ENCODE measurements at places on chromosomes 1 and 21. TPM values are rescaled to one million over a fixed set of nuclear protein-coding genes. Genes with fewer than 3 reads are reported as not detected.

GRCh38 chr1:2935751-2936390 is 85.4 kb upstream of the ACTRT2 start:
- DNase-seq = no peak

DNA sequence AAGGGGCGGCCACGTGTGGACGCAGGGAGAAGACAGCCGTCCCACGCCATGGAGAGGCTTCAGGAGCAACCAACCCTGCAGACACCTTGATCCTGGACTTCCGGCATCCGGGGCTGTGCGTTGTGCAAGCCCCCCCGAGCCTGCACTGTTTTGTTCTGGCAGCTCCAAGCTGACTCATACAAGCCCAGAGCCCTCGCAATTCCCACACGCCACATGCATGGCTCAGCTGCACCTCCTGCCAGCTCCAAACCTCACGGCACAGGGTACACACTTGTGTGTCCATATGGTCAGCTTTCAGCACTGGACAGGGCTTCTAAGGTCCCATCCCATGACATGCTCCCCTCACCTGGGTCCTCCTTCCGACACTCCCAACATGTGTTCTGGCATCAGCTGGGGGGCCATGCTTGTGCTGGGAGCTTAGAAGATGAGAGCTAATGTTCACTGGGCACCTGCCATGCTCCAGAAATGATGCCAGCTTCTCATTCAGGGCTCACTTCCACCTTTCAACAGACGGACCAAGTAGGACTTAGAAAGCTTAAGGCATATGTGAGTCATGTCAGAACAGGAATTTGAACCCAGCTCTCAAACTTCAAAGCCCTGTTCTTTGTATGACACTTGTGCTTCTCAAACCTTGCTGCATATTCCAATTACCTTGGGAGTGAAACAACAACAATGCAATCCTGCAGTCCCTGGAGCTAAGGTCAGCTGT is 137.3 kb downstream of the PGBD5 start:
- no peak for DNase-seq

DNA sequence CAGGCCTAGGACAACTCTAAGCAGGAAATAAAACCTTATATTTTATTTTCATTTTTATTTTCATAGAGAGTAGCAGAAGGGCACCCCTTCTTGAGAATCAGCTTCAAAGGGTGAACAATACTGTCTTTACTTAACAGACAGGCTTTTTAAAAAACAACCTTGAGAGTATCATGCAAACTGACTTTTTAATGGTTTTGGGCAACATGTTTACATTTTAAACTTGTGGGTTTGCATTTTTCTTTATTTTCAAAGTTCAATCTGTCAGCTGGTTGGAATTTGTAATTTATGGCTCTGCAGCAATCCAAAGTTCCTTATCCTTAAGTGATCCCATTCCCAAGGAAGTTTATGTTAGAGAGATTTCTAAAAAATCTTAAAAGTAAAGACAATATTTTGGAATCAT is 392.3 kb upstream of the ADAMTS5 start:
- DNase-seq = no peak

The TDRD5 gene
- 2.8 TPM for total RNA-seq

GRCh38 chr1:207021139-207021861 is 11.3 kb downstream of the C1orf116 start:
- DNase-seq = no peak

GRCh38 chr1:201795066-201795465 is 33.9 kb upstream of the IPO9 start:
- no peak for DNase-seq

The CCDC17 gene
- total RNA-seq = 5.3 TPM

GRCh38 chr1:14970115-14970798 is 183.3 kb upstream of the TMEM51 start:
- peak; percentile 20 for DNase-seq

The AMY1A gene
- total RNA-seq = not detected

DNA sequence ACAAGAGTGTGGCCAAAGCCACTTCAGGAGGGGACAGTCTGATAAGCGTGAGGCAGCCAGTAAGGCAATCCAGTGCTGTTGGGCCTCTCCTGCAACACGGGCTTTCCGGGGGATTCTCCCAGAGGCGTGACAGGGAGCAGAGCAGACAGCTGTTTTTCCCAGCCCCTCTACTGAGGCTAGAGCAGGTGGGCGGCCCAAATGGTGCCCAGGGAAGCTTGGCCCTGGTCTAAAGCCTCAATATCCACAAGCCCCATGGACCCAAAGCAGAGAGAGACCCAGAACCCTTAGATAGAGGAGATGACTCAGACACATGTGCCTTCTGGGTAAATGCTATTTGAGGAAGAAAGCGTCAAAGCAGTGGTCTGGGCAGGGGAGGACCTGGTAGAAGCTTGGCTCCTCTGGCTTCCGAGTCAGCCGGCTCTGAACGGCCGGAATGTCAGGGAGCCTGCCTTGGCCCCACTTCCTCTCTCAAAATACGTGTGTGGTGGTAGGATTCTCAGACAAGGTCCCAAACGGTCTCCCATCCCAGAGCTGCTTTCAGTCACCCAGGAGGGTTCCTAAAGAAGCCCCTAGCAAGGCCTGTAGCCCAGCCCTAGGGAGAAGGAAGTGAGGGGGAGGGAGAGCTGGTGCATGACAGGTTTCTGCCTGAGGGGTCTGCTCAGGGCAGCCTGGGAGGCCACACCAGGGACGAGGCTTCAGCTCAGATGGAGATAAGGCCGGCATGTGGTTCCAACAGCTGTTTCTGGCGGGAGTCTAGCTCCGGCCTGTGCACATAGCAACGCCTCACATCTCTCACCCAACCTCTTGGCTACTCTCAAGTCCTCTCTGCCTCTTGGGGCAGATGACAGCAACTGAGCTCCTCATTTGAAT is 28.8 kb downstream of the PIK3C2B start:
- no peak for DNase-seq

The PTPRC gene
- total RNA-seq = 14.6 TPM

GRCh38 chr1:1080122-1080757 is 6.1 kb upstream of the RNF223 start:
- DNase-seq = peak; percentile 75

- DNase-seq = no peak
These were observed 34.5 kb upstream of the ACTRT2 start for GRCh38 chr1:2986549-2987305.

DNA sequence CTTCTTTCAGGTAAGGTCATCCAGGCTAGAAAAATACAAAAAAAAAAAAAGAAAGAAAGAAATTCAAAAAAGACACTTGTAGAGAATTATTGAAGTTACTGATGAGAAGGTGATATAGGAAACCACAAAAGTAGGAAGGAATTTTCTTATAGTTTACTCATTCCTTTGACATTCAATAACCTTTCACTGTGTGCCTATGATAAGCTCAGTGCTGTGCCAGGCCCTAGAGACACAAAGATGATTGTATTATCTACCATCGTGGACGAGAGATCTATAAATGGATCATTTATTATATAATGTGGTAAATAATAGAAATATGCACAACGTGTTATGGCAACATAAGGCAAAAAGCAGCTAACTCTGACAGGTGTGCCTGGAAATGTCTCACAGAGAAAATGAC is 109.6 kb upstream of the NGF start:
- DNase-seq = no peak

The LCE2B gene
- not detected for total RNA-seq

- DNase-seq = no peak
These were observed 56.3 kb upstream of the SYT6 start for GRCh38 chr1:114209971-114210370.

GRCh38 chr1:242651817-242652216 is 127.3 kb upstream of the PLD5 start:
- no peak for DNase-seq

The ASAP3 gene
- total RNA-seq = 74.7 TPM

The ZNF695 gene
- 0.24 TPM for total RNA-seq

GRCh38 chr1:44870096-44870495 is 27.0 kb upstream of the PTCH2 start:
- DNase-seq = no peak

The CA6 gene
- total RNA-seq = not detected

- DNase-seq = no peak
These were observed 158.3 kb downstream of the COL24A1 start for GRCh38 chr1:85998105-85998855.

The OR10J1 gene
- not detected for total RNA-seq

The RAB13 gene
- 34.6 TPM for total RNA-seq

- no peak for DNase-seq
These were observed 1.3 kb downstream of the KRTAP12-3 start for GRCh38 chr21:44658913-44659595.

The MFAP2 gene
- total RNA-seq = 12.1 TPM

The SLC25A34 gene
- total RNA-seq = 0.98 TPM

DNA sequence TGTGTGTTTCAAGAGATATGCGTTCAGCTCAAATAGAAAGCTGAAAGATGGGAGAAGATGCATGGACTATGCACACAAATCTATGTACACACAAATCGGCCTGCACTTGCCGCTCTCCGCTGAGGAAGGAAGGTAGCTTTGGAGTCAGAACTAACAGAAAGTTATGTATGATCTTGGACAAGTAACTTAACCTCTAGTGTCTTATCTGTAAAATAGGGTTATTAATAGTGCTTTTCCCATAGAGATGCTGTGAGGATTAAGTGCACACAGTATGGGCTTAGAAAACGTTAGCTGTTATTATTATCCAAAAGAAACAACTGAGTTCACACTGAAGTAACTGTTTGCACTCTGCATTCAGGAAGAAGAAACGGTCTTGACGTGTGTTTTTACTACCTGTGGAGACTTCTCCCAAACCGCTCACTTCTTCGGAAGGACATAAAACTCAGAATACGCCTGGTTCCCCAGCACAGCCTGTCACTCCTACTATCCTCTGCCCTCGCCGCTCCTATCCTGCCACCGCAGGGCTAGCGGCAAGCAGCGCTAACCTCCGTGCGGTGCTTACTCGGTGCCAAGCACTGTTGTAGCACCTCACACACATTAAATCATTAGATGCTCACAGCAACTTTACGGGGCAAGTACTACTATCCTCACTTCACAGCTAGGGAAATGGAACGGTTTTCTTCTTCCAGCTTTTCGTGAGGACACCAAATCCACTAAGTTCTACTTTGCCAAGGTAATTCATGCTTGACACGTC is 1.3 kb downstream of the TGFBR3 start:
- peak; percentile 45 for DNase-seq

The TNN gene
- total RNA-seq = 0.45 TPM

- DNase-seq = no peak
These were observed 250.0 kb downstream of the FOXD2 start for GRCh38 chr1:47687631-47688460.

DNA sequence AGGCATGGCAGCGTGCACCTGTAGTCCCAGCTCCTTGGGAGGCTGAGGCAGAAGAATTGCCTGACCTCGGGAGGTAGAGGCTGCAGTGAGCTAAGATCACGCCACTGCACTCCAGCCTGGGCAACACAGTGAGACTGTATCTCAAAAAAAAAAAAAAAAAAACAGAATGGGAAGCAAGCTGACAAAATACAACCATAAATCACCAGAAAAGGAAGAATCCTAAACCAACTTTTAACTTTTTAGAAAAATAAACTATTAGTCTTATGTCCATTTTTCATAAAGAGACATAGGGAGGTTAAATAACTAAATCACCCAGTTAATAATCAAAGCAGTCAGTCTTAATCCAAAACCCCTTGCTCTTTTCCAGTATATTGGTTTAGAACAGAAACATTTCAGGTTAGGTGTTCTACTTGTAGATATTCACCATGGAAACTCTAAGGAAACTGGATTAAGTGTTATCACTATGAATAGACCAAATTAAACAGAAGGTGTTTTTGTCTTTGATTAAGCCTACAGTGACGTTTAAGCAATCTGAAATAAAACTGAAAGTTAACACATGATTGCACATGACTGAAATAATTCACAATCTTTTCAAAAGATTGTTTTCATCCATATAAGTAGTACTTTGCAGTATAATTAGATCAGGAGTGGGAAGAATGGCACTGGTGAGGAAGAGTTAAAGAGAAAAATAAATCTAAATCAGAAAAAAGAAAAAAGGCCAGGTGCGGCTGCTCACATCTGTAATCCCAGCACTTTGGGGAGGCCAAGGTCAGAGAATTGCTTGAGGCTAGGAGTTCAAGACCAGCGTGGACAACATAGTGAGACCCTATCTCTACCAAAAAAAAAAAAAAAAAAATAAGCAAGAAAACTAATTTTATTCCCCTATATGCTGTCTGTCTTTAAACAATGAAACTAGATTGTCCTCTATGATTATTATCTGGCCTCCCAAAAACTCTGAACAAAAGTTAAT is 9.6 kb downstream of the CDC42BPA start:
- no peak for DNase-seq

GRCh38 chr21:14600569-14601297 is 54.6 kb upstream of the SAMSN1 start:
- no peak for DNase-seq

GRCh38 chr1:110898734-110899457 is 25.9 kb downstream of the CD53 start:
- no peak for DNase-seq

GRCh38 chr1:10585242-10585641 is 110.5 kb downstream of the PEX14 start:
- no peak for DNase-seq

DNA sequence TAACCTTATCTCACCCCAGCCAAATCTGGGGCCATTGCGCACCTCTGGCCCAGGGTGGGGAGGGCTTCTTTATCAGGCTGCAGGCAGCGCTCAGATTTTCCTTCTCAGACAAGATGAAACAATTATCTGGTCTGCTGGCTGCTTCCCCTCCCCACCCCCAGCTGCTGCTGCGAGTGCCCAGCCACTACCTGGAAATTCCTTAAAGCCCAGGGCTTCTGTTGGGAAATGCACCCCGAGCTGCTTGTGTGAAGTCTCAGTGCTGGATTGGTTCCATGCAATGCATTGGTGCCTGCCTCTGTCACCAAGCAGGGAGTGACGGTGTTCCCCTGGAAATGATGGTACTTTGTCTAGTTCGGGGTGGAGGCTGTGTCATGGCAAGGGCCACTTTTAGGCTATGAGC is 18.5 kb upstream of the ACTL8 start:
- no peak for DNase-seq

DNA sequence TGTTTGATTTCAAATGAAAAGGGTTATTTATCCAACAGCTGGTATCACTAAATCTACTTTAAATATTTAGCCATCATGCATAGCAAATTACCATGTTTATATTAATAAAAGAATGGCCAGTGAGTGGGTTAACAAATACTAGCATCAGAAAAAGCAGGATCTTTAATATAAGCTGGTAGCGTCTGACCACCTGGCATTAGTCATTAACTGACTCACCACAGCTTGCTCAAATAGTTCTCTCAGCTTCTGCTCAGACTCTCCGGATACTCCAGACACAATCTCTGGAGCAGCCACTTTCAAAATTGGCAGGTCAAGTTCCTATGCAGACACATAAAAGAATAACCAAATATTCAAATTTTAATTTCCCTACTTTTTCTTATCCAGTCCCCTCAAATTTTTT is 29.6 kb downstream of the NVL start:
- no peak for DNase-seq

GRCh38 chr1:67078291-67078690 is 24.3 kb upstream of the SLC35D1 start:
- DNase-seq = no peak

- DNase-seq = no peak
These were observed at the start of gene ADSS2 for GRCh38 chr1:244451539-244451950. Gene ADSS2 (minus strand): TSS chr1:244451909. CDS start chr1:244451817, 92 bp downstream.
